ENCODE measurements at places on chromosomes 1 and 21. TPM values are rescaled to one million over a fixed set of nuclear protein-coding genes. Genes with fewer than 3 reads are reported as not detected.
A peak's percentile ranks its signal among the peaks of the same experiment; 100 is the strongest.

The TINAGL1 gene
- 39.1 TPM for total RNA-seq

GRCh38 chr1:16349847-16350406 is 2.4 kb downstream of the FBXO42 start:
- DNase-seq, result no peak

The XCL1 gene
- total RNA-seq, result not detected

DNA sequence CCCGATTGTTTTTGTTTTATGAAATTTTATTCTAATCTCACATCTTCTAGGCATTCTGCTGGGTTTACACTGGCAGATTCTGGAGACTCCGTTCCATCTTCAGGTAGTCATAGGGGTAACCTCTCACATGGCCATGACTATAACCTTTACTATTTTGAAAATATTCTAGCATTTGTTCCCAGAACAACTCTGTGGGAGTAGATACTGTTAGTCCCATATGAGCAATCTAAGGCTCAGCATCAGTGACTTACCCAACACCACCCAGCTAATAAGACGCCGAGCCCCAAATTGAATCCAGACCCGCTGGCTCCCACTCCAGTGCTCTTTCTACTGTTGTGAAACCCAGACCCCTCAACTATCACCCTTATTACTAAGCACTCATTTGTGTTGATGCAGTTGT is 9.8 kb downstream of the ADAMTS4 start:
- DNase-seq, result no peak

GRCh38 chr1:184615301-184615700 is 139.4 kb downstream of the EDEM3 start:
- DNase-seq, result no peak

GRCh38 chr1:107379826-107380225 is 239.0 kb downstream of the NTNG1 start:
- no peak for DNase-seq

The INAVA gene
- 7.3 TPM for total RNA-seq

GRCh38 chr1:64980745-64981600 is 14.6 kb upstream of the JAK1 start:
- DNase-seq, result peak; percentile 67

DNA sequence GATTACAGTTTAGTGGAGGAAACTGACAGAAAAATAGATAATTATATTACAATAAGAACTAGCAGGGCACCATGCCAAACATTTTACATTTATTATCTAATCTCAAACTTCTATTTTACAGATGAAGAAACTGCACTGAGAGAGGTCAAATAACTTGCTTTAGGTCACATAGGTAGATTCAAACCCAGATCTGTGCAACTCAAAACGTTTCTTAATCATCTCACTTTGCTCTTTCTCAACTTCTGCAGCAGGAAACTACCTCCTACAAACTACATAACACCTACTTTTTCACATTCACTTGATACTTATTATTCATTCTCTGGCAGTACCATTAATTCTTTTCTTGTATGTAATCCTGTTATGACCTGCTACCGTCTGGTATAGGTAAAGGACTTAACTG is 49.9 kb upstream of the BCL10 start:
- no peak for DNase-seq

GRCh38 chr1:44688760-44689446 is 14.4 kb downstream of the ARMH1 start:
- DNase-seq, result no peak

DNA sequence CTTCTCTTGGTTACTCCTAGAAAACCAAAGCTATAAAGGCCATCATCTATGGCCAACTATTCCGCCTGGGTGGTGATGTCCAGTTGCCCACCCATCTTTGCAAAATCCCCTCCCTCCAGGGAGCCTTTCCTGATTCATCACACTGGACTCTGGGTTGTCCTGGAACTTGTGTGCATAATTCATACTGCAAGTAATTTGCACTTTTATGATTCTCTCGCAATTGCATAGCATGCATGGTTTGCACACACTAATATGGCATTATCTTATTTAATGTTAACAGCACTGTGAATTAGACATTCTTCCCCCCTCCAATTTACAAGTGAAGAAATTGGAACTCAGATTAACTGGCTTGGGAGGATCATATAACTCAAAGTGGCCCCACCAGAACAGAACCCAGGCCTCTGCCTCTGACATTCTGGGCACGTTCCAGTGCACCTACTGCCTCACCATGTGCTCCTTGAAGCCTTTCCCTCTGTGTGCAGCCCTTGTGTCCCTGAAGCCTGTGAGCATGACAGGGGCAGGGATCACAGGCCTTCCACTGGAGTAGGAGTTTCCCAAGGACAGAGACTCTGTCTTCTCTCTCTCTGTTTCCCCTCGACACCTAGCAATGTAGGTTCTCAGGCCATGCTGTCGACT is 98.9 kb upstream of the IPO9 start:
- no peak for DNase-seq

GRCh38 chr1:148166558-148167492 is 14.7 kb upstream of the NBPF11 start:
- DNase-seq, result no peak

The SMCP gene
- not detected for total RNA-seq

- peak; percentile 88 for DNase-seq
Observed at GRCh38 chr1:55215194-55216021, at the start of gene USP24. Gene USP24 (minus strand): TSS chr1:55215364. CDS start chr1:55215113, 251 bp downstream.

The MROH9 gene
- not detected for total RNA-seq

The DLGAP3 gene
- 0.34 TPM for total RNA-seq

DNA sequence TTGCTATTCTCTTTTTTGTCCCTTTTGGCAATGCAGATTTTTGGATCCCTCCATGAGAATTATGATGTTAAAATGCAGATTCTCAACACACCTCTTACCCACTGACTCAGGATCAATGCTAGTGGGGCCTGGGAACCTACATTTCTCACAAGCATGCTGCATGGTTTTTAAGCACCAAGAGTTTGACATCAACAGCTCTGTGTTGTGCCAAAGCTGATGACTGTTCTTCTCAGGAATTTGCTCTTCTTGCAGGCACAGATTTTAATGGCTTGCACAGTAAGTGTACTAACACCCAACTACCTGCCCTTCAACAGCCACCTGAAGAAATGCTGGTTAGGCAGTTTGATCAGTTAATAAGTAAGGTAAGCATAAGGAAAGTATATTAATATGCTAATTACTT is 468.7 kb downstream of the PTBP2 start:
- peak; percentile 32 for DNase-seq

The FCMR gene
- total RNA-seq, result 0.23 TPM

The OR2L3 gene
- not detected for total RNA-seq

DNA sequence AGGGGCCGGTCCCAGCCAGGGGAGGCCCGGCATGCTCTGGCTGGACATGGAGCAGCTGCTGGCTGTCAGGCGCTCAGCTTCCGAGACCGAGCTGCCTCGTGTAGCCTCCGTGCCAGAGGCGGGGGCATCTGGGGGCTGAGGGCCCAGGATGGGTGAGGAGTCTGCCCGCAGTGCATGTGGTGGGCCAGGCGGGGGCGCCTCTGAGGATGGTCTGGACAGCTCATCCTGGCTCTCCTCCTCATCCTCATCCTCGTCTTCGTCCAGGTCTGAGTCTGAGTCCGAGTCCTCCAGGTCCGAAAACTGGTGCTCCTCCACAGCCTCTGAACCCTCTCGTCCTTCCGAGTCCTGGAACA is 28.9 kb upstream of the EDN2 start:
- no peak for DNase-seq

DNA sequence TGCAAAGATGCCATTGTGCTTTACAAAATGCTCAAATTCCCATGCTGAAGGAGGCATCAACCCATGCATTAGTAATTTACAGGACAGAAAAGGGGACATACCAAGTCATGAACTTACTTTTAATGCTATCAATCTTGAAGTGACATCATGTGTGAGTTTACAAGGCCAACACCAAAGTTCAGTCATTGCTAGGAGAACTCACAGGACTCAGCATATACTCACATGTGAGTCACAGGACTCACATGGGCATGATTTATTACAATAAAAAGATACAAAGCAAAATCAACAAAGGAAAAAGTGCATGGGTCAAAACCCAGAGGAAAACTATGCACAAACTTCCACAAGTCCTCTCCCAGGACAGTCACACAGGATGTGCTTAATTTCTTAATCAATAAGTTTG is 1656.0 kb downstream of the MRPL39 start:
- DNase-seq, result no peak

DNA sequence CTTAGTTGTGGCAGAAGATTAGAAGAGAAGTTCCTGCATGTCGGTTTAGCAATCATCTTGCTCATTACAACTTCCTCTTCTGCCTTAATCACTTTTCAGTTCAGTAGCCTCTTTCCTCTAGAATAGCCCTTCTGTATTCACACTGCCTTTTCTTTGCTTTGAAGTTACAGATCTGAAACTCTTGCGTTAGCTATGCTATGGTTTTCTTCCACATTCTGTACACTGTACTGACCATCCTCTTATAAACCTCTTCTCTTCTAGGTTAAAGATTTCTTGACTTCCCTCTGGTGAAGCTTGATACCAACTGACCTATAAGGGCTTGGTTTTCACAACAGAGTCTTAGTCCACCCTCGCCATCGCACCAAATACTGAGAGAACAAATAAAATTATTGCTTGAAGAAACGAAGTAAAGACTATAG is 35.0 kb downstream of the C21orf91 start:
- DNase-seq, result no peak
